ENCODE measurements at places on chromosomes 4 and X. TPM values are rescaled to one million over a fixed set of nuclear protein-coding genes. Genes with fewer than 3 reads are reported as not detected.
A peak's percentile ranks its signal among the peaks of the same experiment; 100 is the strongest.

DAPP1 gene
- total RNA-seq: not detected

DNA sequence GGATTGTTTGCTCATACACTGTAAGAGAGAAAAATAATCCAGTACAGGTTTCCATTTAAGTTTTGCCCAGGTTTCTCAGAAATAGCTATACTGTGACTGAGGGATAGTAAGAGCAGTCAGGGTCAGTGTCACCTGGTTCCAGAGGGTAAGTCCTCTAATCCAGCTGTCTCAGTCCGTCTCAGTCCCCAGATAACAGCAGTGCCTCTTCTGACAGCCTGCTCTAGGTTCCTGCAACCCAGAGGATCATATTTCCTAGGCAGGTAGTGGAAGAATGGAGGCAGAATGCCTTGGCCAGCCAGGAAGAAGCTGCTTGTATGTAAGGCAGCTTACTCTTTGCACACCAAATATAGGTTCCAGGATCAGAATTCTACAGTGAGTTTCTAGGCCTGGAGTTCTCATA lies 22.6 kb upstream of the GNRHR start:
- H3K27me3 ChIP-seq: no peaks in the 10 kb centered on the region
- DNase-seq: no peak
- H3K4me1 ChIP-seq: no peaks in the 10 kb centered on the region

- no peak for DNase-seq
- peaks cover 14% of the 10 kb centered on the region for H3K4me1 ChIP-seq
- H3K27ac ChIP-seq: no peak overlapping the region
- no peaks in the 10 kb centered on the region for H3K27me3 ChIP-seq
These were observed 339.1 kb downstream of the PAPSS1 start for GRCh38 chr4:107380836-107381438.

DNA sequence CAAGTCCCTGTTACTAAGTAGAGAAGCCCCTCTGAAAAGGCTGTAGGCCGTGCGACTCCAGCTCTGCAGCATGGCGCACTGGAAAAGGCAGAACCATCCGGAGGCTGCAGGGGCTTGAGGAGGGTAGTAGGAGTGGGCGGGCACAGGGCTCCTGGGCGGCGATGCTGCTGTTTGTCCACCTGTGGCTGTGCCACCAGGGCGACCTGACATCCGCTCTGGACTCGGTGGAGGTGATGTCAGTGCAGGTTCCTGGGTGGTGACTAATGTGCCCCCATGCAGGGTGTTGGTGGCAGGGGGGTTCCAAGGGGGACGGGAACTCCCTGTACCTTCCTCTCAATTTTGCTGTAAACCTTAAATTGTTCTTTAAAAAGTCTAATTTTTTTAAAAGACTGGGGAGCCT lies 58.3 kb downstream of the PCGF3 start:
- peaks cover 26% of the 10 kb centered on the region for H3K4me1 ChIP-seq
- H3K27ac ChIP-seq: peak overlapping the region; percentile 22
- H3K4me3 ChIP-seq: no peak overlapping the region
- peaks cover 44% of the 10 kb centered on the region for H3K36me3 ChIP-seq

BEX3 gene
- total RNA-seq: 196 TPM

GRCh38 chr4:81404294-81404693 lies 67.4 kb downstream of the RASGEF1B start:
- no peak overlapping the region for H3K27ac ChIP-seq
- peaks cover 3% of the 10 kb centered on the region for H3K4me1 ChIP-seq
- H3K27me3 ChIP-seq: peaks cover 37% of the 10 kb centered on the region
- H3K36me3 ChIP-seq: no peaks in the 10 kb centered on the region

- H3K27ac ChIP-seq: peak overlapping the region; percentile 55
- H3K36me3 ChIP-seq: no peaks in the 10 kb centered on the region
- no peaks in the 10 kb centered on the region for H3K27me3 ChIP-seq
- DNase-seq: no peak
These were observed 35.4 kb downstream of the FABP2 start for GRCh38 chr4:119286377-119287002.

DNA sequence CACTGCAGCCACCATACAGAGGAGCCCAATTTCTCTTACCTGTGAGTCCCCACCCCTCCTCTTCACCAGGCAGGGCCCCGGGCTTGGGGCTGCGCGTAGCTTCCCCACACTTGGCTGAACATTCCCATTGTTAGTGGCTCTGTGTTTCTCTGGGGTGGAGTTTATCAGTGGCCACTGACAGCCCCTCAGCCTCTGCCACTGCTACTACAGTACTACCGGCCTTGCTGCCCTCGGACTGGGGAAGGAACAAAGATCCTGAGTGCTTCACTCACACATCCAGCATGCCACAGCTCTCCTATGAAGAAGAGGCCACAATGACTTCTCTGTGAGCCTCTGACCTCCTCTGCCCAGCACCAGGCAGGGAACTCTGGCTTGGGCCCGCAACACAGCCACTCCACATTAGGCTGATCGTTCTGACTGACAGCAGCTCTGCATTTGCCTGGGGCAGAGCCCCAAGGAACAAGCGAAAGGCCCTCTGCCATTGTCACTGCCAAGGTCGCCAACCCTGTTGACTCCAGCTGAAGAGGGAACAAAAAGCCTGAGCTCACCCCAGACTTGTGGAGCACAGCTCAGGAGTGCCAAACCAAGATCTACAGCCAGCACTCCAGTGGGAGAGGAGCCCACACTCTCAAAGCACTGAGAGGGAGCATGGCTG lies 24.0 kb downstream of the ABCB7 start:
- no peak for DNase-seq
- H3K36me3 ChIP-seq: no peaks in the 10 kb centered on the region
- H3K27me3 ChIP-seq: no peaks in the 10 kb centered on the region
- H3K27ac ChIP-seq: no peak overlapping the region
- no peaks in the 10 kb centered on the region for H3K4me1 ChIP-seq

EGF gene
- total RNA-seq: 0.87 TPM

MRFAP1 gene
- 247 TPM for total RNA-seq

DNA sequence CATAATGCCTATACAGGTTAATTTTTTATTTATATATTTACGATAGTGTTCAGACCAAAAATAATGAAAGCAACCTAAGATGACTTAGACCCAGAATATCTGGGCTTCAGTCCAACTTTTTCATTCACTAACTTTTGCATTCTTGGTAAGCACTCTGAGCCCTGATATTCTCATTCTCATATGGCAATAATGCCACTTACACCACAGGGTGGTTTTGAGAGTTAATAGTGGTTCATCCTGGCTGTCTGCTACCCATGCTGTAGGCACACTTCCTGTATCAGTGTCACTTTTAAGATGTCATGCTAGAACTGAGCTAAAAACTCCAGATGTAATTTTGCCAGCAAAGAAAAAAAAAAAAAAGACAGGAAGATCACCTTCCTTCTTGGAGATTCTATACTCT lies 508.7 kb upstream of the FMR1 start:
- no peaks in the 10 kb centered on the region for H3K27me3 ChIP-seq
- no peak overlapping the region for H3K27ac ChIP-seq
- H3K36me3 ChIP-seq: no peaks in the 10 kb centered on the region

DNA sequence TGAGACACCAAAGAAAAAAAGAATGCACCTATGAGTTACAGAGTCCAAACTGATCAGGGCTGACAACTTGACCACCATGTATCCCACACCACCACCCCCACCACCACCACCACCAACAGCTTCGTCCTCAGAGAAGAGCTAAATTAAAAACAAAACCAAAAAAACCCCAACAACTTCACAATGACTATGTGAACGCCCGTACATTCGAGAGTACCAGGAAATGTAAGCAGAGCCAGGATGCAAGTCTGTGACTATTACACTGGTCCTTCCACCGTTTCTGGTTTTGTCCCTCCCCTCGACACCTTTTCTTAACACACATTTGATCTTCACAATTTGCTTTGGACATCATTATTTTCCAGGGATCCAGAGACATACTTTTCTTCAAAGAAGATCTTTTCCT lies 51.0 kb downstream of the WFS1 start:
- no peaks in the 10 kb centered on the region for H3K4me1 ChIP-seq
- H3K27ac ChIP-seq: no peak overlapping the region
- H3K4me3 ChIP-seq: no peak overlapping the region
- H3K27me3 ChIP-seq: peaks cover 46% of the 10 kb centered on the region
- DNase-seq: no peak

DNA sequence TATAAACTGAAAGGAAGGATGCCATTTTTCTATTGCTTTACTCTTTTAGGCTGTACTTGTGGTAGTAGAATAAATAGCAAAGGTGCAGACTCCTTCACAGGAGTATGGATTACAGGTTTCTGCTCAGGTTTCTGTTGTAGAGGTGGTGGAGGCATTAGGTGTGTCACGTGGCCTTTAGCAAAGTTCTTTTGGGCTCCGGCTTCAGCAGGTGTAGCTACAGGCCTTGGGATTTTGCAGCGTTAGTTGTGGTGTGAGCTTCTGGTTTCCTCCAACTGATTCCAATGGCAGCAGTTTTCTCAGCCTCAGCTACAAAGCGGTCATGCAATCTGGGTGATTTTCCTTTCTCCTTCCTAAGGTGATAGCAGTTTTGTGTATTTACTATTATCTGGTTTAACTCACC lies 255.8 kb upstream of the GK2 start:
- H3K27ac ChIP-seq: no peak overlapping the region
- no peaks in the 10 kb centered on the region for H3K36me3 ChIP-seq
- no peaks in the 10 kb centered on the region for H3K4me1 ChIP-seq
- no peak overlapping the region for H3K4me3 ChIP-seq
- H3K27me3 ChIP-seq: peaks cover 4% of the 10 kb centered on the region

PCSK1N gene
- 69.2 TPM for total RNA-seq

POU3F4 gene
- not detected for total RNA-seq

BST1 gene
- total RNA-seq: 0.45 TPM

TBC1D8B gene
- total RNA-seq: 19.8 TPM

FBXO8 gene
- total RNA-seq: 16.4 TPM

FRMPD3 gene
- not detected for total RNA-seq

- H3K36me3 ChIP-seq: peaks cover 5% of the 10 kb centered on the region
- no peak for DNase-seq
- H3K27ac ChIP-seq: peak overlapping the region; percentile 85
- peaks cover 29% of the 10 kb centered on the region for H3K4me1 ChIP-seq
- H3K4me3 ChIP-seq: no peak overlapping the region
These were observed 38.7 kb downstream of the SGMS2 start for GRCh38 chr4:107863416-107863815.

RELL1 gene
- 18.2 TPM for total RNA-seq

CENPC gene
- 11.0 TPM for total RNA-seq

FGF16 gene
- total RNA-seq: not detected

SRPX2 gene
- total RNA-seq: 10.8 TPM

DNA sequence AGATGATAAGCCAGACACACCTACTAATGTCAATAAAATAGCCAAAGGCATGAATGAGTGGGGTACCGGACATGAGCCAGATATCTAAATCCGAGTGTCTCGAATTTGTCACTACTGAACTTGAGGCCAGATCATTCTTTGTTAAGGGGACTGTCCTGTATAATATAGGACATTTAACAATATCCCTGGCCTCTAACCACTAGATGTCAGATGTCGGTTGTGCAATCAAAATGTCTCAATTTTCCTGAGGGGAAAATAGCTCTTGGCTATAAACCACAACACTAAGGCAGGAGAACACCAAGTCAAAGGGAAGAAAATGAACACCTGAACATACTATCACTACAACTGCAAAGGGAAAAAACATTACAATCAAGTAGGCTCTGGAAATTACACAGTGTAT lies 154.5 kb downstream of the GPM6A start:
- no peaks in the 10 kb centered on the region for H3K4me1 ChIP-seq
- H3K36me3 ChIP-seq: no peaks in the 10 kb centered on the region
- peaks cover 10% of the 10 kb centered on the region for H3K27me3 ChIP-seq

- H3K27me3 ChIP-seq: no peaks in the 10 kb centered on the region
- no peaks in the 10 kb centered on the region for H3K36me3 ChIP-seq
- no peaks in the 10 kb centered on the region for H3K4me1 ChIP-seq
- DNase-seq: peak; percentile 79
- peak overlapping the region; percentile 32 for H3K27ac ChIP-seq
These were observed 12.3 kb downstream of the NAT8L start for GRCh38 chr4:2071252-2071911.

DNA sequence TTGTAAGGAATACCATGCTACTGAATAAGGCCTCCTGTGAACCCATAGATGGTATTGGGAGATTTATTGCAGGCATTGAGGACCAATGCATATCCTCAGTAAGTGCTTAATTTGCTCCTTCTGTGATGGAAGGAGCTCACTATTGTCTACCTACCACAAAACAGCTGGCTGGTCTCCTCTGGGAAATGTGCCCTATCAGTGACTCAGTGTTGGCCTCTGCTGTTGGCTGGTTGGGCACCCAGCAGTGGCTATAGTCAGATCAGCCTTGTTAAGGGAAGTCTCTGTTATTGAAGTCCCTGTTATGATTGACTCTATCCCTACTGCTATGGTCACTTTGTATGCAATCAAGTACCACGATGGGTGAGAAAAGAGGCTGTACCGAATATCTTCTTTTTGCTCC lies 27.5 kb upstream of the OTUD4 start:
- H3K36me3 ChIP-seq: no peaks in the 10 kb centered on the region
- H3K4me3 ChIP-seq: no peak overlapping the region
- H3K27me3 ChIP-seq: no peaks in the 10 kb centered on the region
- no peaks in the 10 kb centered on the region for H3K4me1 ChIP-seq

CCSER1 gene
- total RNA-seq: not detected

- H3K4me3 ChIP-seq: no peak overlapping the region
- no peak overlapping the region for H3K27ac ChIP-seq
- DNase-seq: no peak
- no peaks in the 10 kb centered on the region for H3K27me3 ChIP-seq
These were observed 26.2 kb downstream of the SYAP1 start for GRCh38 chrX:16745659-16746058.

DNA sequence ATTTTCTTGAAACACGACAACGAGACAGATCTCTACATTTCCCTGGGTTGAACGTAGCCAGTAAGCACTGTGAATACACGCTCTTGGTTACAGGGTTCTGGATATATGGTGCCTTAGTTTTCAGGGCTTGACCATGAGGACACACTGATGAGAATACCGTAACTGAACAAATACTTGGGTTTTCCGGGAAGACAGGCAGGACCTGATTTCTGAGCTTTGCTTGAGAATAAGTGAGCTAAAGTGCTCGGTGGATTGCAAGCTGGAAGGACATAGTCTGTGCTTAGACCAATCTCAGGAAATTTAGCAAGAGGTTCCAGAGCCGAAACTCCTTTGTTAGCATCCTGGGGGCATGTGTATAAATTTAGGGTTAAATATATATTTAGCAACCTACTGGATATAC lies 876 bp upstream of the TACR3 start:
- DNase-seq: no peak
- no peak overlapping the region for H3K4me3 ChIP-seq
- H3K4me1 ChIP-seq: peaks cover 8% of the 10 kb centered on the region
- H3K27ac ChIP-seq: no peak overlapping the region

- peaks cover 20% of the 10 kb centered on the region for H3K4me1 ChIP-seq
- peak overlapping the region; percentile 97 for H3K27ac ChIP-seq
- H3K4me3 ChIP-seq: peak overlapping the region; percentile 28
- no peak for DNase-seq
- peaks cover 2% of the 10 kb centered on the region for H3K36me3 ChIP-seq
These were observed 19.9 kb upstream of the PPP3CA start for GRCh38 chr4:101367201-101367600.

DNA sequence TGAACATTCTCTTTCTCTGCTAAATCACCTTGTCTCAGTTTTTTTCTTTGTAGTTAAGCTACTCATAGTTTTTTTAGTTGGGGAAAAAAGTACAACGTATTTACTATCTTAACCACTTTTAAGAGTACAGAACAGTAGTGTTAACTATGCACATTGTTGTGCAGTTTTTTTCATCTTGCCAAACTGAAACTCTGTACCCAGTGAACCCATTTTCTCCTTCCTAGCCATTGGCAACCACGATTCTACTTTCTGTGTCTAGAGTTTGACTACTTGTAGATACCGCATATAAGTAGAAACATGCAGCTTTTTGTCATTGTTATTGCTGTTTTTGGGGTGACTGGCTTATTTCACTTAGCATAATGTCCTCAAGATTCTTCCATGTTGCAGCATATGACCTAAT lies 10.0 kb downstream of the N4BP2 start:
- H3K27ac ChIP-seq: no peak overlapping the region
- peaks cover 2% of the 10 kb centered on the region for H3K36me3 ChIP-seq
- H3K27me3 ChIP-seq: no peaks in the 10 kb centered on the region
- H3K4me1 ChIP-seq: peaks cover 4% of the 10 kb centered on the region
- DNase-seq: no peak
